ENCODE measurements at places on chromosomes 7 and 10.

- no peak for DNase-seq
These were observed 55.4 kb downstream of the LYZL1 start for GRCh38 chr10:29344073-29344820.

- DNase-seq: no peak
These were observed 280.1 kb upstream of the MBL2 start for GRCh38 chr10:53052521-53053164.

GRCh38 chr10:74677951-74678350, 148.4 kb upstream of the KAT6B start:
- no peak for DNase-seq

GRCh38 chr10:6065406-6065805, 3.2 kb upstream of the IL2RA start:
- no peak for DNase-seq

DNA sequence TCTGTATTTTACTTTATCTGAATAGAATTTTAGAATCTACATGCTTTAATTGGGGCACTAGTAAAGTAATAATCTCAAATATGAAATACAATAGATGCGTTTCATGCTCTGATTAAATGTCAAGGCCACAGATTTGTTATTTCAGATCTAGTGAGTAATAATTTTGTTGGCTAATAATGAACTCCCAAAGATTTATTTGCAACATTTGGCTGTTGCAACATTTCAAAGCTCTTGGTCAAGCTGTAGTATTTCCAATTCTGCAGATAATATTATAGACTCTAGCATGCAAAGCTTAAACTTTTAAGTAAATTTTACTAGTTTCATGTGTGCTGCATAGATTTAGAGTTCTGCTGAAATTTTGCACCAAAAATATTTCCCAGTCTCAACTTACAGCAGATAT, 16.7 kb downstream of the LRRN3 start:
- DNase-seq: no peak

- no peak for DNase-seq
These were observed 28.8 kb upstream of the GOT1 start for GRCh38 chr10:99459217-99459616.

- DNase-seq: no peak
These were observed 35.0 kb downstream of the TAF3 start for GRCh38 chr10:7853226-7853842.

GRCh38 chr7:101535351-101535751, 93.7 kb downstream of the MYL10 start:
- DNase-seq: no peak

DNA sequence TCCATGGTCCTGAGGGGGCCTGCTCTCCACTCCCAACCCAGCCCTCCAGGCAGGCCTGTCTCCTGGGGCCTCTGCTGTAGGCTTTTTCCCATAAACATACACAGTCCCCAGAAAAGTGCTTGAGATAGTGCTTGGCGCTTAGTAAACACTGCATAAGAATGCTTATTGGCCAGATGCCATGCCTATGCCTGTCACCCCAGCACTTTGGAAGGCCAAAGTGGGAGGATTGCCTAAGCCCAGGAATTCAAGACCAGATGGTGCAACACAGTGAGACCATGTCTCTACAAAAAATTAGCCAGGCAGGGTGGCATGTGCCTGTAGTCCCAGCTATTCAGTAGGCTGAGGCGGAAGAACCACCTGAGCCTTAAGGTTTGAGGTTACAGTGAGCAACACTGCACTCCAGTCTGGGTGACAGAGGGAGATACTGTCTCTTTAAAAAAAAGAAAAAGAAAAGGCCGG, 24.6 kb upstream of the ASL start:
- DNase-seq: no peak

DNA sequence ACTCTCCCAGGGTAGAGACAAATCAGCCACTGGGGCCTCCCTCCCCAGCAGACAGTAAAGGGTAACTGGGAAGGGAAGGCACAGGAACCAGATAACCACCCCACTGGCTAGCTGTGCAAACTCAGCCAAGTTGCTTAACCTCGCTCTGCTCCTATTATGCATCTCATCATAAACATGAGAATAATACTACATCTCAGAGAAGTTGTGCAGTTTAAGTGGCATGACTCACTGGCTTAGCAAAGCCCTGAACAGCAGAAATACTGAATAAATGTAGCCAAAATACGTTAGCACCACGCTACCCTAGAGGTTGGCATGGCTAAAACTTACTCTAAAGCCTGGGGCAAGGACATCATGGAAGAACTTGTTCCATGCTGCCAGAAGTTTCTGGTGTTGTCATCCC, 128.1 kb upstream of the ANK3 start:
- DNase-seq: no peak

GRCh38 chr10:33878238-33878786, 543.8 kb upstream of the NRP1 start:
- DNase-seq: no peak

DNA sequence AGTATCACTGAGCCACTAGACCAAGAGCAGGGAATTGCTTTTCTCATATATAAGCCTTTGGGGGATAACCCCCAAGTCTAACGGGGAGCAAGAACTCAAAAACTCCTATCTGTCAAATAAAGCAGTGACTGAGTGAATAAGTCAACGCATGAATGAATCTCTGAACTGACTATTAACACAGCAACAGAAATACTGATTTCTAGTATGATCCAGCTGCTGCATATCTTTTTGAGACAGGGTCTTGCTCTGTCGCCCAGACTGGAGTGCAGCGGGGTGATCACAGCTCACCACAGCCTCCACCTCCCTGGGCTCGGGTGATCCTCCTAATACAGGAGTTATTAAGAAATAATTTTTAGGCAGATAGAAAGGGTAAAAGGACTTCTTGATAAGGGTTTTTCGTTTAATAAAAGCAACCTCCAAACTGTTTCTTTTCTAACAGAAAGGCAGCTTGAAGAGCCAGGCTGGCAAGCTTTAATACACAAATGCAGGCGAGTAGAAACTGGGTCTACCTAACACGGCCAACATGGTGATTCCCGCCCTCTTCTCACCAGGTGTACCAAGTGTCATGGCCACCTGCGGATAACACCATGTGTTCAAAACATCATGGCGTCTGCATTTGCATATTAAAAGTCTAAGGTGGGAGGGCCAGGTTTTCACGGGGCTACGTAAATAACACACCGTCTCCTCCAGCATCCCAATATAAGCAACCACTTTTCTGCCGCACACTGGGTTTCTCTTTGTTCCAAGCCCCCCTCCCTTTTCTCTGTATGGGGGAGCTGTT, 631.9 kb downstream of the PARD3 start:
- DNase-seq: no peak

DNA sequence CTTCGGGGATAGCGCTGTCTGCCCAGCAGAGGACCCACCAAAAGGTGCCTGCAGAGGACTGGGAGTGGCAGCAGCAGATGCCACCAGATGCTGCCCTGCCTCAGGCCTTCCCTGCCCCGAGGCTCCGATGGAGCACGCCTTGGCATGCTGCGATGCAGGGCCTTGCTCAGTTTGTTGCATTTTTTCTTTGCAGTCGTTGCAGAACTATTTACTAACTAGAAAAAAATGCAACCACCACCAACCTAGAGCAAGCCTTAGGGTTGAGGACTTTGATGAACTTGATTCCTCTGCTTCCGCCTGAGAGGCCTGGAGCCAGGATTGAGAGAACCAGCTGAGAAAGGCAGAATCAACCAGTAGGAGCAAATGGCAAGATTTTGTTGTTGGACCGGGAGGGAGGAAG, 585.6 kb upstream of the MKI67 start:
- DNase-seq: no peak

DNA sequence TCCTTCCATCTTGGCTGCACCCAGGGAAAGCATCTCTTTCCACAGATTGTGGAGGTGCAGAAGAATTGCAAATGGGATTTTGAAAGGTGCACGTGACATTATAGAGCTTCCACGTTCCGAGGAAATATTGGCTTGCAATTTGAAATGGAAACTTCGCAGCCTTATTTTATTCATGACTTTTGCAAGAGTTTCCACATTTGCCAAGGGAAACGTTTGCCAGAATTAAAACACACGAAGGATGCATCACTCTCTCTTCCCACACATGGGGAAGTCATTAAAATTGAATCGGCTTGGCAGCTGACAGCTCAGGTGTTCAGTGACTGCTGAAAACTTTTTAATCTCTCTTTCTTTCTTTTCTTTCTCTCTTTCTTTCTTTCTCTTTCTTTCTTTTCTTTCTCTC, 475.4 kb upstream of the IGFBP3 start:
- DNase-seq: no peak

- DNase-seq: no peak
These were observed 39.9 kb upstream of the INSYN2A start for GRCh38 chr10:127236266-127236665.

DNA sequence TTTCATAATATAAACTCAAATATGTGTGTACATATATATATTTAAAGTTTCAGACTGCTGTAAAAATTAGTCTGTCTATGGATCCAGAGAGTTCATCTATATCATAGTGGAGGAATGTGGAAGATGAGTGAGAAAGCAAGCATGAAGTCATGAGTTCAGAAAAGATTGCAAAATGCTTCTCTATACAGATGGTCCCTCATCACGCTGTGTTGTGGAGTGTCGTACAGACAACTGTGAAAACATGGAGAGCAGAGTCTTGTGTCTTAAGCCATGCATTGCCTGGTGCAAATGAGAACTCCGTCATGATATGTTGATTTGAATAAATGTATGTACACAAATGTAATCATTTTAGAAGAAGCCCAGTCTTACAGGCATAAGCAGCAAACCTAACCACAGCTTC, 316.9 kb downstream of the CNTNAP2 start:
- DNase-seq: no peak

- no peak for DNase-seq
These were observed 193.6 kb upstream of the PFKP start for GRCh38 chr10:2873769-2874168.

GRCh38 chr10:86329896-86330680, 36.5 kb downstream of the GRID1 start:
- no peak for DNase-seq

- DNase-seq: no peak
These were observed 29.0 kb downstream of the PDGFA start for GRCh38 chr7:490461-491291.

- DNase-seq: no peak
These were observed 85.6 kb downstream of the NEUROD6 start for GRCh38 chr7:31254926-31255325.

DNA sequence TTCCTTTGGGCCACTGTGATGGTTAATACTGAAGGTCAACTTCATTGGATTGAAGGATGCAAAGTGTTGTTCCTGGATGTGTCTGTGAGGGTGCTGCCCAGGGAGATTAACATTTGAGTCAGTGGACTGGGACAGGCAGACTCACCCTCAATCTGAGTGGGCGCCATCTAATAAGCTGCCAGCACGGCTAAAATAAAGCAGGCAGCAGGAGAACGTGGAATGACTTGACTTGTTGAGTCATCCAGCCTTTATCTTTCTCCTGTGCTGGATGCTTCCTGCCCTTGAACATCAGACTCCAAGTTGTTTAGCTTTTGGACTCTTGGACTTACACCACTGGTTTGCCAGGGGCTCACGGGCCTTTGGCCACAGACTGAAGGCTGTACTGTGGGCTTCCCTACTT, 1046.9 kb downstream of the TYW1 start:
- no peak for DNase-seq

DNA sequence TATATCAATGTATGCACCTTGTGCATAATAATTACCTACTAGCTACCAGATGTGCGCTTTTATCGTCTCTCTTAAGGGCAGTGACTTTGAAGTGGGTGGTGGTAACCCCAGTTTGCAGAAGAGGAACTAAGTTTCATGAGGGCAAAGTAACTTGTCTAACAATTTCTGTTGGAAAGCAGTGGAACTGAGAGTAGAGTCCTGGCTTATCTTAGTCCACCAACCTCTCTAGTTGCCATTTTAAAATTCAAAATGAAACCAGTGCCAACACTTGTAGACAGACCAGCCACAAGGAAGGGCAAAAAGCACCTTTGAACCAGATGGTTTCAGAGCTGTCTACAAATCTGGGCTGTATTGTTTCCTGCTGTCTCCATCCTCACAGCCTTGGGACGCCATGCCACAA, 32.0 kb upstream of the RBM20 start:
- no peak for DNase-seq

GRCh38 chr7:44534087-44534486, 7.0 kb downstream of the NPC1L1 start:
- DNase-seq: no peak

- DNase-seq: no peak
These were observed 45.0 kb downstream of the VOPP1 start for GRCh38 chr7:55527307-55527706.

DNA sequence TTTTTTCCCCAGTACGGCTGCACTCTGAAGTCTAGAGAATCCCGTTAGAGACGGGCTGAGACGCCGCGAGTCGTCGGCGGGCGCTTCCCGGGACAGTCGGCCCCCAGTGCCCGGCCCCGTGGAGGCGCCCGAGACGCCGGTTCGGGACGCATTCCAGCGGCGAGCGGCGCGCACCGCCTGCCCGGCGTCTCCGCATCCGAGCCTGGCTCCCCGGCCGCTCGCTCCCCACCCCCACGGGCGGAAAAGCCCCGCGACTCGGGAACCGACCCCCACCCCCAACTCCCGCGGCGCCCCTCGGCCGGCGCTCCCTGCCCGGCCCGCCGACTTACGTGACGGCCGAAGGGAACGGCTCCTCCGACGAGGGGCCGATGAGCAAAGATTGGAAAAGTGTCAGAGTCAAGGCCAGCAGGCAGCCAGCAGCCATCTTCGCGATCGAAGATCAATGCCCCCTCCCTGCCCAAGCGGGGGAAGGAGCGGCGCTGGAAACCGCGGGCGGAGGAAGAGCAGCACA, 486 bp downstream of the CACNA2D1 start:
- no peak for DNase-seq

GRCh38 chr10:19221216-19221615, 172.6 kb downstream of the MALRD1 start:
- DNase-seq: no peak
